ENCODE measurements at places on chromosomes 7 and 10.

- peak; percentile 86 for DNase-seq
Observed at GRCh38 chr10:84525120-84525806, 196.9 kb downstream of the CCSER2 start.

GRCh38 chr10:30534465-30535144, 94.9 kb downstream of the LYZL2 start:
- peak; percentile 86 for DNase-seq

DNA sequence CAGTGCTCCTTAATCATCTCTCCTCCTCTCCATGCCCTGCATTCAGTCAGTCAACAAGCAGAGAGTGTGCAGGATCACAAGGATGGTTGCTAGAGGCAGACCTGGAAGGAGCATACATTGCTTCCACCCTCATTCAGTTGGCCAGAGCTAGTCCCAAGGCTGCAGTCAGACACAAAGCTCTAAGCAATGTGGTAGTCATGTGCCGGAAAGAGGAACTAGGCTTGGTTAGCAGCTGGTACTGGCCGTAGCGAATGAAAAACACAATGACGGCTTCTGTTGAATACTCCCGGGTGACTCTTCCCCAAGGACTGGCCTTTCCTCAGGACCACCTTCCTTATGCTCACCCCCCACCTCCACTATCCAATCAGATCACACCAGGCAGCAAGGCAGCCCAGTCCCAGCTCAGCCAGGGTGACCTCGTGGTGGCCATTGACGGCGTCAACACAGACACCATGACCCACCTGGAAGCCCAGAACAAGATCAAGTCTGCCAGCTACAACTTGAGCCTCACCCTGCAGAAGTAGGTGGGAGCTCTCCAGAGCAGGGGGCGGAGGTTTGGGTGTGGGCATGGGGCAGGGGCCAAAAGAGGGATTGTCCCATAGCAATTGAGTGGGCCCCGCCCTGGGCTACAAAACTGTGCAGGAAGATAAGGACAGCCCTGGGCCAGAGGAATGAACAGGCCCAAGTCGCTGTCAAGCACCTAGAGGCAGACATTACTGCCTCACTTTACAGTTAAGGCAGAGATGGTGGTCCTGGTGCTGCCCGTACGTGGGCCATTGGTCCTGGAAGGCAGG, 10.9 kb downstream of the LDB3 start:
- DNase-seq: peak; percentile 64

DNA sequence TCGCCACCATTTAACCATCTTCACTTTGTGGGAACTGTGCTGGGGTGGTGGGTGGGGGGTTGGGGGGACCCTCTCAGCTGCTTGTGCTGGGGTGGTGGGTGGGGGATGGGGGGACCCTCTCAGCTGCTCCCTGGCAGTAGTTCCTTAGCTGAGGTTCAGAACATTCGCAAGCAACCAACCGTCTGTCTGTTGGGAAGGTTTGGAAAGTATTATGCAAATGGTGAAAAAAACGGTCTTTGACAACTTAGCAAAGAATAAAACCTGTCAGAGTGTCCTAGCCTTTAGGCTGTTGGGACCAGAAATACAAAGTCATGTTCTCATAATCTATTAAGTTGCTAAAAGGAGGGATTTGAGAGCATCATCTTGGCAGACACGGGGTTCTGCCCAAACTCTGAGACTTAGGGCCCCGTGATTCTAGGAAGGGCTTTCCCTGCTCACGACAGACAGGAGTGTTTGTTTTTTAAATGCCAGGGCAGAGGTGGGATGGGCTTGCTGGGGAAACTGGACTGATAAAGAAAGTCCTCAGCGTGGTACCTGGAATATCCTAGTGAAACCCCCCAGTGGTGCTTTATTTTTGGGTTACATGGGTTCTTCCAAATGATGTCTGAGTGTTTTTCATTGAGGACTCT, 14.1 kb upstream of the SRGN start:
- no peak for DNase-seq

GRCh38 chr7:103630318-103630717, 184.3 kb upstream of the SLC26A5 start:
- no peak for DNase-seq

DNA sequence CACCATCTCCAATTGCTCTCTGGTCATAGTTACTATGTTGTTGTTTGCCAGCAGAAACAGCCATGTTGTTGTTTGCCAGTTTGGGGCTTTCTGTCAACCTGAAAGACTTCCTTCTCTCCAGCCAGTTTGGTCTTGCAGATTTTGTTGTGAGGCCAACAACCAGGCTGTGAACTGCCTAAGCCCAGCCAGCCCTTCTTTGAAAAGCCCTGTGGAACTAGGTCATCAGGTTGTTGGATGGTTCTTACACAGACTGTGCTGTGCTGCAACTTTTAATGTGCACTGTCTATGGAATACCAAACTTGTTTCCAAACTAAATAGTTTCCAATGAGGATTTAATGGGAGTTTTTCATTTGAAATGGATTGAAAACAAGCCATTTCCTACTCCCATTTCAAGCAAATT, 592.7 kb upstream of the GALNT17 start:
- no peak for DNase-seq

GRCh38 chr7:133050200-133050995, 31.5 kb downstream of the CHCHD3 start:
- DNase-seq: no peak

DNA sequence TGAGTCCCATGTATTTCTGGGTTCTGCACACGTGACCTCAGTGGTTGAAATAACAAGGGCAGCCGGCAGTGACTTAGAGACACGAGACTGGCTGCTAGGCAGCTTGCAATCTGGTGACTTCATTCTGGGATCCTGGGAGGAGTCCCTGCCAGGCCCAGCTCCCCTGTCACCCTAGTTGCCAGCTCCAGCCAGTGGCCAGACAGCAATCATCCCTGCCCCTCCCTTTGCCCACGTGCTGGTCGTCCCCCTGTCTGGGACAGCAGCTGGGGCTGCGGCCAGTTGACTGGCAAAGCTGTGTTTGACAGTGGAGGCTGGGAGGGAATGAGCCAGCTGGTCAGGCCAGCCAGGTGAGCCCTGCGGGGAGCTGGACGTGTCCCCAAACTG, 30.0 kb downstream of the ADGRA1 start:
- DNase-seq: no peak

- DNase-seq: peak; percentile 69
Observed at GRCh38 chr7:142383841-142384492, 126.1 kb upstream of the PRSS58 start.

- DNase-seq: no peak
Observed at GRCh38 chr7:47478017-47478344, 103.9 kb downstream of the TNS3 start.

GRCh38 chr7:41472427-41473125, 230.3 kb downstream of the INHBA start:
- no peak for DNase-seq

DNA sequence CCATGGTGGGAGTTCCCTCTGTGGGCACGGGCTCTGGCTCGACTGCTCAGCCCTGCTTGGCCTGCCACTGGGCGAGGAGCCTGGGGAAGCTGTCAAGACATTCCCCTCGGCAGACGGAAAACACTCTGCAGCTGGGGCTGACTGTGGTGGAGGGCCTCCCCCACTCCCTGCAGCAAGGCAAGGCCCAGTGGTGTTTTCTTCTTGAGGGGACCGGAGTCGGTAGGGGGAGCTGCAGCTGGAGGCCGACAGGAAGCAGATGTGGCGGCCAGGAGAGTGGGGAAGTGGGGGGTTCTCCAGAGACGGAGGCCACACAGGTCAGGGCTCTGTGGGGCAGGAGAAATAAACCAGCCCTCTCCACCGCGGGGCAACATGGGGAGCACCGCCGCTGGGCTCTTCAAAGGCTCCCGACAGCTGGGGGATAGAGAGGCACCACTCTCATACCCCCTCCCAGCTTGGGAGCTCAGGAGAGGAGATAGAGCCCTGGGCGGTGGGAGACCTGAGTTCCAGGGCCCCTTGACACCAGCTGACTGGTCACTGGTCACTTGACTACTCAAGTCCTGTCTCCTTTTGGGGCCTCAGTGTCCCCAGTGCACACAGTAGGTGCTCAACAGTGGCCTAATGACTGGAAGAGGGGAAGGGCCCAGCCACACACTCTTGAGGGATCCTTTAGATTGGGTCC, 43.4 kb downstream of the PPIF start:
- DNase-seq: peak; percentile 92

GRCh38 chr7:32020551-32021159, 49.6 kb downstream of the PDE1C start:
- DNase-seq: no peak

- DNase-seq: peak; percentile 72
Observed at GRCh38 chr7:12436896-12437535, 33.4 kb upstream of the VWDE start.

DNA sequence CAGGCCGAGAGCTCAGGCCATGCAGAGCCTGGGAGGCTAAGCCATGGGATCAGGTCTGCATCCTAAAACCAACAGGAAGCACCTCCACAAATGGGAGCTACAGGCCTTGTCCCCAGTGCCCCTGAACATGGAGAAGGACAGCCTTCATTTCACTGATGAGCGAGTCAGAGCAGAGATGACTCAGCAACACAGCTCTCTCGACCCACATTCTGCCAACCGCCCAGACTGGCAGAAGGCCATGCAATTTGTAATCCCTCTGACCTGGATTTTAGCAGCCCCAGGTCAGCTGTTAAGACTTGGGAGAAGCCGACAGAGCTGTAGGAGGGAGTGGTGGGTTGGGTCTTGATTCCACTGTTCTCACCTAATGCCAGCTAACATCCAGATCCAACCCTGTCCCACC, 25.5 kb downstream of the VOPP1 start:
- DNase-seq: no peak

DNA sequence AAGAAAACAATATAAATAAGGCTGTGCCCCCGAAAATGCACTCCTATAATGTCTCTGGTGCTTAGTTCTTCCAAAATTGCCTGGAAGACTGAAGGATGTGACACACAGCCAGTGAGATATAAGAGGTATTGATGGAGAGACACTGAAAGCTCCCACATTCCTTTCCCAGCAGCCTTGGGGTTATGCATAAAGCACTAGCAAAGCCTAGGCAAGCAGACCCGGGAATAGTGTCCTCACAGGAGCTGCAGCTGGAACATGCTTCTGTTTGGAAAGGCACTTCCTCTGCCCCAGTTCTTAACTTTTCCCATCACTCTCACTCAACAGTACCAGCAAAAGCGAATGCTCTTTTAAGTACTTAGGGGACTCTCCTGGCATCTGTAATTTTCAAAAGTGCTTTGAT, 178.0 kb downstream of the AMPH start:
- no peak for DNase-seq

- DNase-seq: peak; percentile 11
Observed at GRCh38 chr7:124959676-124960075, 30.1 kb upstream of the POT1 start.

DNA sequence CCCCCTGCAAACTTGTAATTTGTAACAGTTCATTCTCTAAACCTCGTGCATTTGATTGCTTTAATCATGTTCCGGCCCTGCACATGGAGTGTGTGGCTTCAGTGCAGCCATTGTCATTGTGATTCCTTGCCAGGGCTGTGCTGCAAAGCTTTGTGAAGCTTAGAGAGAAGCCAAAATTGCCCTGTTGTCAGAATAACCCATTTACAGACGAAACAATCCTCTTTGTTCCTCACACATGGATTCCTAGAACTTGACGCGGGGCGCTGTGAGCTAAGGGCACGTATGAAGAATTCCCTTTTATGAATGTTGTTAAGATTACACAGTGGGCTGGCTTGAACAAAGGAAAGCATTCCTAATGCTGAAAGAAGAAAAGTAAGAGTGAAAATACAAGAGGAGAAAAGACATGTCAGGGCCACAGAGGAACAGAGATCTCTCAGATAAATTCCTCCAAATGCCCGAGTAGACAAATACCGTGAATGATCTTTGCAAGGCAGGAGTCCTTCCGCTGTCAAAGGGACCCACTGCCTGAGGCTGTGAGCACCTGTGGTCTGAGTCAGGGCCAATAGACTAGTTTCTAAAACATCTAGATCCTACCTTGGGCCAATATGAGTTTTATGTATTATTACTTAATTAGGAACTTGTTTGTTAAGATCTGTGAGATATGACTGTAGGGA, 205.4 kb upstream of the C7orf33 start:
- DNase-seq: no peak

- no peak for DNase-seq
Observed at GRCh38 chr7:26437003-26437532, 145.4 kb downstream of the SNX10 start.
